Glutamatergic neuron (in vitro differentiated cells): ENCODE measurements at places on chromosomes 1 and 21. TPM values are rescaled to one million over a fixed set of nuclear protein-coding genes. Genes with fewer than 3 reads are reported as not detected.

Gene KCNE2
- total RNA-seq = not detected

Gene PRAMEF14
- total RNA-seq = 0.32 TPM

Gene PLA2G5
- not detected for total RNA-seq

Gene GNPAT
- 53.9 TPM for total RNA-seq

Gene FAM177B
- total RNA-seq = not detected

Gene BEND5
- 34.8 TPM for total RNA-seq

Gene CACNA1S
- 0.07 TPM for total RNA-seq

Gene SOAT1
- 5.9 TPM for total RNA-seq

Gene NHLH1
- total RNA-seq = 1,198 TPM

Gene LRRC71
- total RNA-seq = not detected

Gene NEXN
- total RNA-seq = 0.76 TPM

DNA sequence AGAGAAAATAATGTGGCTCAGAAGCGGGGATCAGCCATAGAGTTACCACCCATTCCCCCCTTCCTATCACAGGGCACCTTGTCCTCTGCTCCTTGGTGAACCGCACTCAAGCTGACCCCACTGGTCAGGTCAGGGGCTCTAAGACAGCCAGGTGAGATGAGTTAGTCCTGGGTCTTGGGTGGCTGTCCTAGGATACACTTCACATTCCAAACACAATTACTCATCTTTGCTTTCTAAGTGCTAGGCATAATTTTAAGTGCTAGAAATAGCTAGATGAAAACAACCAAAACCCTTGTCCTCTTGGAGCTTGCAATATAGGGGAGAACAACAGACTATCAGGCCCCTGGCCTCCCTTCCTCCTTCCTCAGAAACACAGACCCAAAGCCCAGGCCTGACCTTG, 7.8 kb upstream of the MUTYH start:
- no peak for DNase-seq

DNA sequence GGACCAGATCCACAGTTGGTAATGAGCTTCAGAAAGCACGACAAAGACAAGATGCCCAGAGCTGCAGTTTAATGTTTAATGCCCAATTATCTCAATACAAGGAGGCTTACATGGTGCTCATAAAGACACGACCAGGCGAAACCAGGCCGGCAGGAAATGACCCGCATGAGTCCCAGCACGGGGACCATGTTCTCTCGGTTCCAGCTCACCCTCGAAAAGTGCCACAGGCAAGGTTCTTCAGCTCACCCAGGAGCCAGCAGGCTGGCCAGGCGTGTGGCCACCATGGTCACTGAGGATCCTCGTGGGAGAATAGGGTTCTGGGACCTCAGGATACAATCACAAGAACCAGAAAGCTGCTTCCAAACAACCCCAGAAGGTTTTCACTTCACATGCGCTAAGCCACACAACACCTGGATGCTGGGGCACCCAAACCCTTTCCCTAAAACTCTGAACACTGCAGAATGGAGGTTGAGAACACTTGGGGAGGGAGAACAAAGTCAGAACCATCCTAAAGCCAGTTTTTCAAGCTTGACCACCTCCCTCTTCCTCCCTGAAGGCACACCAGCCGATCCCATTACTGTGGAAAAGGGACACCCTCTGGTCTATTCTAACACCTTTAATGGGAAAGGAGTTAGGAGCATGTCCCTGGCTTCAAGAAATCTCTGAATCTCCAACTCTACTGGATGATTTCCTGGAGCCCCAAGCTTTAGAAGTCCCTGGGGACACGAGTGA, 22.6 kb upstream of the ASAP3 start:
- no peak for DNase-seq

- no peak for DNase-seq
Observed at GRCh38 chr1:53663529-53664300, 75.2 kb downstream of the GLIS1 start.

DNA sequence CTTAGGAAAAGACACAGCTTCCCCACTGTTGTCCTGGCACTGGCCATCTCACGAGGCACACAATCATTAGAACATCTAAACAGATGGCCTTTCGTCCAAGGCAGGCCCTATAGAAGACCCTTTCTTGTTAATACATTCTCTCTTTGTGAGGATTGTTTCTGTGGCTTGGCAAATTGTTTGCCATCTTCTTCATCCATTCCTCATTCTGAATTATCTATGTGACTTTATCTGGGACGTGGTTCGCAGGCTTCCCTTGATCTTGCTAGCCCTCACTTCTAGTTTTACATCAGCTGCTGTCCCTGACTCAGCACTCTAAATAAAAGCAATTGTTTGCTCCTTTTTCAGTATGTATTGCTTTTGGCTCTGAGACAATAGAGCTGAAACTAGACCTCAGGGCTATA, 101.1 kb upstream of the ZC3H11B start:
- DNase-seq = no peak

- no peak for DNase-seq
Observed at GRCh38 chr1:80731241-80731894, 1069.4 kb upstream of the ADGRL2 start.

GRCh38 chr1:152745289-152745704, 12.5 kb upstream of the KPRP start:
- DNase-seq = no peak

- no peak for DNase-seq
Observed at GRCh38 chr1:159970932-159971342, 16.9 kb upstream of the SLAMF9 start.

DNA sequence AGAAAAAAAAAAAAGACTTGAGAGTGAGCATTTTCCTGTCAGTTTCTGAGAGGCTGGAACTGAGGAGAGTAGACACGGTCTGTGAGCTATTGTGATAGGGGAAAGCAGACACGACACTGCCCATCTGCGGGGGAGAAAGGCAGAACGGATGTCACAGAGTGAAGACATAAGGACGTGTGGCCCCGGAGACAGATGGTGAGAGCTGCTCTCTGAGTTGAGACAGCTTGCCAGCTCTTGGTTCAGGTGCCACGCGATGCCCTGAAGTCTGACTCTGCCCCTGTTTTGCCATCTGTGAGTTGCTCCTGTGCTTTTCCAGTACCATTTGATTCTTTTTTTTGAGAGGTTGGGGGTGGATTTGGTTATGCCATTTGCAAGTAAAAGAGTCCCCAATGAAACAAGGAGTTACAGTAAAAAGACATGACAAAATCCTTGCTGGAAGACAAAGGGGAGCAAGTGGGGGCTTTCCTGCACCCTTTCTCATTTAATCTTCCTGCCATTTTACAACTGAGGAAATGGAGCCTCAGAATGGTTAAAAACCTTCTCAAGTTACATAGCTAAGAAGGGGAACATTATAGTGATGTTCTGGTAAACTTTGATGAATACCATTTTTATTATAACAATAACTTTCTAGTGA, 128.9 kb upstream of the DNAH14 start:
- peak; percentile 67 for DNase-seq

DNA sequence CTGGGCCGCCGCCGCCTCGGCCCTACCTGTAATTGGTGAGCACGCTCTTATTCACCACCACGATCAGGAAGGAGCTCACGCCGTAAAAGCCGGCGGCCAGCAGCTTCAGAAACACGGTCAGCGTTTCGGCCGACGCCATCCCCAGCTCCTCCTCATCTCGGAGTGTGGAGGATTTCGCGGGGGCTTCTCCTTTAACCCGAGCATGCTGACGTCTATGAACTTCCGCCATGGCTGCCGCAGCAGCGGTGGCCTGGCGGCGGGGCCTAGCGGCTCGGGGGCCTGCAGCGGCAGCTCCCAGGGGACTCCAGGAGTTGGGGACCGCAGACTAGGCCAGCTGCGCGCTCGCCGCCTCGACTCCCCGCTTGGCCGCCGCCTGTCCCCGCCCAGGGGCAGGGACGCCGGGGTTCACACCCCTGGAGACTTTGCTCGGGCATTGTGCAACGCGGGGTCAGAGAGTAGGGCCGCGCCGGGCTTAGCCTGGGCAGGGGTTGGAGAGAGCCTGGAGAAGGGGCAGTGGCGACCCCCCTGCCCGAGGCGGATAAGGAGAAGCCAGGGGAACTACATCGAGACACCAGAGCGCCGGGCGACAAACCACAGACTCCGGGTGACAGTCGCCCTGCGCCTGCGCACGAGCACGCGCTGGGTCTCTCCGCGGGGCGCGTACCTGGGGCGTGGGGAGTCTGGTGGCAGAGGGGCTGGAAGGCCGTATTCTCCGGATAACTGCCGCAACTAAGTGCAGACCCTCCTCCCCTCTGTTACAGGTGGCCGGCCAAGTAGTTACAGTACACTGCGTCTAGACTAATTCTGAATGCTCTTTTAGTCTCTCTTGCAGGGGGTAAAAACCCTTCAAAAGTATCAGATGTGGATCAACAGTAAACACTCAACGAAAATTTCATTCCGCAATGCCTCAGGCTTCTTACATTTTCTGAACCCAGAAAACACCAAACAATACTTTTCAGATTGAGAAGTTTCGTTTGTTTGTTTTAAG, at the start of gene SLC35D1:
TSS of gene SLC35D1 (minus strand) at position 364 of the 988 bp plus-strand sequence. CDS start at position 229, 135 bp downstream.
- DNase-seq = peak; percentile 82

DNA sequence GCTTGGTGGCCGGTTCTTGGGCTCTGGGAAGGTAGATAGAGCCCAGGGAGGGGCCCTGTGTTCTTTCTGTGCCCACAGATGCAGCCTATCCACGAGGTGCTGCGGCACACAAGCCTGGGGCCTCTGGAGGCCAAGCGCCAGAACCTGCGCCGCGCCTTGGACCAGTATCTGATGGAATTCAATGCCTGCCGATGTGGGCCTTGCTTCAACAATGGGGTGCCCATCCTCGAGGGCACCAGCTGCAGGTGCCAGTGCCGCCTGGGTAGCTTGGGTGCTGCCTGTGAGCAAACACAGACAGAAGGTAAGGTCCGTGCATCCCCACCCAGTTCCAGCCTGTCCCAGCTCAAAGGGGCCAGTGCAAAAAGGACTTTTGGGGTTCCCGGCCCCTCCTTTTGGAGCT, 53.5 kb downstream of the C8B start:
- no peak for DNase-seq

GRCh38 chr1:147185432-147185831, 13.2 kb upstream of the PRKAB2 start:
- DNase-seq = no peak

GRCh38 chr1:219177363-219177762, 3.7 kb downstream of the LYPLAL1 start:
- no peak for DNase-seq

GRCh38 chr1:15764269-15764764, 5.7 kb downstream of the FBLIM1 start:
- no peak for DNase-seq

DNA sequence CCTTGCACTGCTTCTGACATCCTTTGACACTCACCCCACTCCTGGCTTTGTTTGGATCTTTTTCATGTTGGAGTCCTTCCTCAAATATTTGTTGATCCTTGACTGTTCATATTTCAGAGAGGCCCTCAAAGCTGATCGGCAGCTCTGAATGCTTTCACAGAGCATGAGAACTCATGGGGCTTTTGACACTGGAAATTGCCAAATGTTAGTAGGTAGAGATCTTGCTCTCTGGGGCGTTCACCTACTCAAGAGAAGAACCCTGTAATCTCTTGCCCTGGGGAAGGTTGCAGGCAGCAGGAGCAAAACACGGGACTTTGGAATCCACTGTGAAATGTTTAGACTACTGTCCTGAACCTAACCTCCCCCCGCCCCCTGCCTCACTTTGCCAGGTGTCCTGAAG, 67.4 kb upstream of the STUM start:
- no peak for DNase-seq

DNA sequence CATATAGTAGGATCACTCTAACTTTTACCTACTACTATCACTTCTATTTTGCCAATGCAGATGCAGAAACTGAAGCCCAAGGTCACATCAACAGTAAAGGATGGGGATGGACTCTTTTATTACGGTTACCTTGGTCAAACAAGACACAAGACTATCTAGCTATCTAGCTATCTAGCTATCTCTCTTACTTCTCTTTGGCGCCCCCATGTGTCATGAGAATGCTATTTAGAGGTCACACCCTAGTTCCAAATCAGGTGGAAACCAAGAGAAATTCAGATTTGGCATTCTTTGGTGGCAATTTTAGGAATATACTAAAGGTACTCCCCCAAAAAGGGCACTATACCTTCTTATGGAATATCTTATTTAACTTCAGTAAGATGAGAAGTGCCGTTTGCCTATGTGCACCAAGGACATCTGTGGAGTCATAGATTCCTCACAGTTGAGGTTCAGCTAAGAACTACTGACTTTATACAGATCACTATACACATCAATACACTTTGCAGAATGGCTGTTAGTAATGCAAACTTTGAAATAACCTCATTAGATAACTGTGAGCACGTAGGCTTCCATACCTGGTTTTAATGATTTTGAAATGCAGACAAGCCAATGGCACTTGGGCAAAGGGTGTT, 6.7 kb downstream of the ZNF648 start:
- DNase-seq = peak; percentile 58

DNA sequence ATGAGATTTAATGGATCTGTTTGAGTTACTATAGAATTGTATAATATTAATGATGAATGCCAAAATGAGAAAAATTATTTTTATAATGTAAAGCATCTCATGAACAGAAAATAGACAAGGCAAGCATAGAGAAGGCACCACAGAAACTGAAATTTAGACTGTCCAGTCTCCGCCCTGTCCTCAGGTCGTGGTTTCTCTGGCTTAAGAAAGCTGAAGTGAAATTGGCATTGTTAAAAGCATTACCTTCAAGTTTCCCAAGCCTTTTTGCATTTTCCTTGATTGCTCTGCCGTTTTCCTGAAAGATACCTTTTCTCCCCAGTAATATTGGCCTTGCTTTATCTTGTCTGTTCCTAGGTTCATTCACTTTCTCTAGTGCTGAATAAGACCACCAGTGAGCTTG, 58.0 kb downstream of the VPS13D start:
- no peak for DNase-seq

- no peak for DNase-seq
Observed at GRCh38 chr1:211484755-211485479, 7.0 kb downstream of the RD3 start.

DNA sequence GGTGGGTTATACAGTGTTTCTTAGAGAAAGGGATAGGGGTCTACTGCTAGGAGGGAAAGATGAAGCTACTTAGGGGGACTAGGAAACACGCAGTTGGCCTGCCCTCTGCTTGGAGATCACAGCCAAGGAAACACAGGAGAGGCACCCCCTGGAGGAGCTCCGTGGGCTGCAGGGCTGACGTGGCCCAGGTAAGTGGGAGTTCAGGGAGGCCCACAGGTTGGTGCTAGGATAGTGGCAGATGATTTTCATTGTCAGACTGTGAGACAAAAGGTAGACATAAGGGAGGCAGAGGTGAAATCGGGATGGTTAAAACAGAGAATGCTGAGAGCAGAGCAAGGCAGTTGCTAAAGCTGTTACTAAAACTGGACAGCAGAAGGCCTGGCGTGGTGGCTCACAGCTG, 463.0 kb downstream of the DSCAM start:
- DNase-seq = no peak

GRCh38 chr1:45385302-45385701, 45.1 kb upstream of the MUTYH start:
- no peak for DNase-seq

DNA sequence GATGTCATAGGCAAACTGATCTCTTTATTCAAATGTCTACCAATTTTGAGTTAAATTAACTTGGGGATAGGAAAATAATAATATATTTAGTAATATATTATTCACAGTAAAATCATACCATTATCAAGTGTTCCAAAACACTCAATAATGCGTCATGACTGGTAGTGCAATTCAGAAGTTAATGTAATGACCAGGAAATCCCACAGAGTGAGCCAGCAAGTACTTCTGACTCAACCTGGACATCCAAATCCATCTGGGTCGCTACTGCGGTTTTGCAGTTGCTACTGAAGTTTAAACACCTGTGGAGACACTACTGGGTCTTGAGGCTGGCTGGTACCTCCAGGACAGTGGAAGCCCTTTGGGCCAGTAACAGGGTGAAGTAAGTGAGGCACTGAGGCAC, 44.8 kb downstream of the DPYD start:
- no peak for DNase-seq

GRCh38 chr1:47559944-47560695, 122.3 kb downstream of the FOXD2 start:
- DNase-seq = no peak
